ENCODE measurements at places on chromosomes 7 and 10.

DNA sequence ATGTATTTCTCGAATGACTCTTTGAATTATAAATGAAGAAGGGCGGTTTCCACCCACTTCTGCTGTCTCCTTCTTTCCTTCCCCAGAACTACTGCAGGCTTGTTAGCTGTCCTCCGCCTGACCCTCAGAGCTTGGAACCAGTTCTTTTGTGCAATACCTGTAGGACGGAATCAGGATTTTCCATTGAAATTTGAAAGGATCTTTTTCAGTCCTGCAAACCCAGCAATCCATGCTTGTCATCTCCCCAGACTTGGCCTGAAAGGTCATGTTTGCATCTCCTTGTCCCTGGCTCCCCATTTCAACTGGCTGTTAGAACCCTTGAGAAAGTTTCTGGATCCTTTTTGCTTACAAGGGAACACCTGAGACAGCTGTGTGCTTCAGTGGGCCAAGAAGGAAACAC lies 47.5 kb downstream of the PLCE1 start:
- no peak for DNase-seq

- no peak for DNase-seq
Measured at GRCh38 chr10:103197174-103197573, 4.1 kb upstream of the NT5C2 start.

GRCh38 chr7:80127412-80128160 lies 7.0 kb upstream of the GNAI1 start:
- no peak for DNase-seq

- no peak for DNase-seq
Measured at GRCh38 chr10:103473261-103473671, 5.8 kb downstream of the CALHM3 start.

GRCh38 chr7:146826329-146826728 lies 709.7 kb downstream of the CNTNAP2 start:
- DNase-seq = no peak

- no peak for DNase-seq
Measured at GRCh38 chr7:113321201-113321600, 202.8 kb upstream of the SMIM30 start.

DNA sequence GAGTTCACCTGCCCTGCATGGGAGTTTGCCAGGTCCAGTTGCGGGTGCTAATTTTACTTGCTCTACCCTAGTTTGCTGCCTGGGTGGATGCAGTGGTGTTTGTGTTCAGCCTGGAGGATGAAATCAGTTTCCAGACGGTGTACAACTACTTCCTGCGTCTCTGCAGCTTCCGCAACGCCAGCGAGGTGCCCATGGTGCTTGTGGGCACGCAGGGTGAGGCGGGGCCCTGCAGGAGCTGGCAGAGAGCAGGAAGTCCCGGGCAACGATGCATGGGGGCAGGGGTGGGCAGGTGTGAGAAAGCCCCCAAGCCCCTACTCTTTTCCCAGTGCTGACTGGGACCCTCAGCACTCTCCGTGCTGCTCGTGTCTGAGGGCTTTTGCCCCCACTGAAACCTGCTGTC lies 31.3 kb downstream of the AGAP3 start:
- peak; percentile 35 for DNase-seq

GRCh38 chr7:118305671-118306070 lies 81.2 kb downstream of the ANKRD7 start:
- DNase-seq = no peak

GRCh38 chr10:18216482-18216881 lies 76.3 kb downstream of the CACNB2 start:
- DNase-seq = no peak

GRCh38 chr10:121605708-121606107 lies 7.5 kb upstream of the FGFR2 start:
- DNase-seq = no peak

DNA sequence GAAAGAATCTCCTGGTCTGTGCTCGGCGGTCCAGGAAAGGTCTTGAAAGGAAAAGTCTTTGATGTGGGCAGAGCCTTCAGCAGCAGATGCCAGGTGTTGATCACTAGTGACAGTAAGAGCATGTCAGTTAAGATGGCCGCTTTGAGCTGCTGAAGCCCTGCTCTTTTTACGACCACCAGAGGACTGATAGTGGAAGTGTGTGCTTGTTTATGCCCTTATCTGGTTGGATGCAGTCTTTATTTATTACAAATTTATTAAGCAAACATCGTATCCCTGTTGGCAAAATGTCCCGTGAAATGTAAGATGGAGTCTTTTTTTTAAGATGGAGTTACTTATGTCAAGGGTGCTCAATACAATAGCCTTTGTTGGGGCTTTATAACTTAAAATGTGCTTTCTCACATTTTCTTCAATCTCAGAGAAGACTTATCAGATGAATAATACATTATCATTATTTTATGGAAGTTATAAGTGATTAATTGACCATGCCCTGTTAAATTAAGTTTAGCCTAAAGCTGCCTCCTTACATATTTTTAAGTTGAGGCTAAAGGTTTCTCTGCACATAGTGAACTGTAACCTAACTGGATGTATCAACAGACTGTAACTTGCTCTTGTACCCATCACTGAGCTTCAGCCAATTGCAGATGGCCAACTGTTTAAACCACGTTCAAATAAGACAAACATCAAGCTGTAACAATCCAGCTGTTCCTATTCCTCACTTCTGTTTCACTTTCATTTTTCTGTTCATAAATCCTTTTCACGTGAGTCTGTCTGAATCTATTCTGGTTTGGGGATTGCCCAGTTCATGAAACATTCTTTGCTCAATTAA lies 97.4 kb upstream of the PIK3CG start:
- no peak for DNase-seq

GRCh38 chr10:100928039-100928438 lies 15.3 kb downstream of the SLF2 start:
- no peak for DNase-seq

DNA sequence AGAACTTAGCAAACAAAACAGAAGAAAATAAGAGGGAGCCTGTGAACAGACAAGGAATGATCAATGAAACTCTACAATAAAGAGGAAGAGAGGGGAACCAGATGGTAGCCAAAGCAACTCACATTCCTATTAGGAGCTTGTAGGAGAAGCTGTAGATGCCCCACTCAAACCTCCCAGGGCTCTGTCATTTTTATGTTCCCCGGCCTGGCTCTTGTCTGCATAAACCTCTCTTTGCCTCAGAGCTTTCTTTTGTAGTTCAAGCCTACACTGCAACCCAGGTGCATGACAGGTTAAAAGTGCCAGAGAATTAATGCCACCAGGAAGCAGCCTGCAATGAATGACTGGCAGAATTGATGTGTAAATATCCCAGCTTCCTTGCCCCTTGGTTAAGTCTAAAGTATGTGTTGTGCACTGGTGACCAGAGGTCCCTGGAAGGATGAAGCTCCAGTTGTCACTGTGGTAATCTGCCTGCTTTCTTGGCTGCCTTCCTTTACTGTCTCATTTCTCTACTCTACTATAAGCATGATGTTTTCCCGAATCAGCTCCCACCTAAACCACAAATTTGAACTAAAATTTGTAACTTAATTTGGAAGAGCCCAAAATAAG lies 40.4 kb downstream of the HDAC9 start:
- no peak for DNase-seq

GRCh38 chr10:129030996-129031843 lies 435.8 kb upstream of the MGMT start:
- DNase-seq = peak; percentile 6

GRCh38 chr7:151452680-151453325 lies 12.9 kb upstream of the CRYGN start:
- no peak for DNase-seq

DNA sequence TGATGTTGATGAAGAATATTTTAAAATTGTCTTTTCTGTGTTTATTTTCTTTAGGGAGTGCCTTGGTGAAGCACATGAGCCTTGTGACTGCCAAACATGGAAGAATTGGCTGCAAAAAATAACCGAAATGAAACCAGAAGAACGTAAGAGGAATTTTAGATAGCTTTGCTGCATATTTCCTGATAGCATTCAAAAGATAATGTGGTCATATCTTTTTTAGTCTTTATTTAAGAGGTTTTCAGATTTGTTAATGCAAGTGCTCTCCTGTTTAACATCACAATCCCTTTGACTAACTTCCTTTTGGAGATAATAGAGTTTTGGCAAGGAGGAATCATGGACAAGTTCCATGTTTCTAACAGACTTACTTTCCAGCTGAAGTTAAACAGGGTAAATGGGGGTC lies 85.2 kb upstream of the GATAD1 start:
- no peak for DNase-seq

DNA sequence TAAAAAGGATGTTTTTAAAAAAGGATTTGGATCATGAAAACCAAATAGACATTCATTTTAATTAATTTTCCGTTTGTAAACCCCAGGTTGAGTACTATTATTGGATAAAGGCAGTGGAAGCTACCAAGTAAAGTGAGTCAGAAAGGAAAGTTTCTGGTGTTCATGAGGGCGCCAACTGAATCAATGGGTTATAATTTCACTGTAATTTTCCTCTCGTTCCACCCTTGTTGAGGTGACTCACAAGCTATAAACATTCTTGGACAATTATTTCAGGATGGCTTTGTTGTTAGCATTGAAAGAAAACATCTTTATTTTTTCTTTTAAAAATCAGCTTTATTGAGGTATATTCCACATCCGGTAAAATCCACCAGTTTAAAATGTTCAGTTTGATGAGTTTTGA lies 5.1 kb upstream of the FAM133B start:
- DNase-seq = no peak

DNA sequence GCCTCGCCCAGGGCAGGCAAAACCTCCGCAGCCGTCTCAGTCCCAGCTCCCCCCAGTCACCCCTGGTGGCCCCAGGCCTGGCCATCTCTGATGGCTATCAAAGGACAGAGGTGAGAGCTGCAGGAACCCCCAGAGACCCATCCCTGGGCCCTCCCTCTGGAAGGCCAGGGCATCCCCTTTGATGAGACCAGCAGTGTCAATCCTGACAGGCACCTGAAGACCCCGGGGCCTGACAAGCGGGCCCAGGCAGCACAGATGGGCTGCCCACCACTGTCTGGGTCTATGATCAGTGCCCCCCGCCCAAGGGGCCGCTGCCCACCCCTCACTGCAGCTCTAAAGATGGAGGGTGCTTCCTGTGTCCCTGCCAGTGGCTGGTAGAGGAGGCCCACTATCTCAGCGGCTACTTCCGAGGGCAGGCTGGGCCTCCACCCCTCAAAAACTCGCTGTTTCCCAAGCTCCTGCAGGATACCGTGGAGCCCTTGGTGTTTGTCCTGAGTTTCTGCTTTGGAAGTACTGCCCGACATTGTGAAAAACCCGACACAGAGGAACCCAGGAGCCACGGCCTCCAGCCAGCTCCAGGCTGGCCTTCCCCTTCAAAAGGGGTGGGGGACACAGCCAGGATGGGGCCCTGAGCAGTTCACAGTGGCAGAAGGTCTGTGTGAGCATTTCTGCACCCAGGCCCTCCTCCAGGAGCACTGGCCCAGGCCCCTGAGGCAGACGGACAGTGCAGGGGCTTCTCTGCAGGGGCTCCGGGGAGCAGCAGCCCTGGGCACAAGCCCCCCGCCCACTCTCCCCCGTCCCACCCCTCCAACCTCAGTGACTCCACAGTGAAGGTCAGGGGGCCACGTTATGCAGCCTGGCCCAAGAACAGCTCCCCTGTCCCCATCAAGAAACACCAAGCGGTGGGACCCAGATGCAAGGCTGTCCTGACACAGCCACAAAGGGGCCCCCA lies 99.2 kb downstream of the PDGFA start:
- no peak for DNase-seq

GRCh38 chr7:87627634-87627994 lies 584 bp upstream of the RUNDC3B start:
- DNase-seq = no peak

- no peak for DNase-seq
Measured at GRCh38 chr7:75762350-75762917, 9.6 kb downstream of the CCL26 start.

DNA sequence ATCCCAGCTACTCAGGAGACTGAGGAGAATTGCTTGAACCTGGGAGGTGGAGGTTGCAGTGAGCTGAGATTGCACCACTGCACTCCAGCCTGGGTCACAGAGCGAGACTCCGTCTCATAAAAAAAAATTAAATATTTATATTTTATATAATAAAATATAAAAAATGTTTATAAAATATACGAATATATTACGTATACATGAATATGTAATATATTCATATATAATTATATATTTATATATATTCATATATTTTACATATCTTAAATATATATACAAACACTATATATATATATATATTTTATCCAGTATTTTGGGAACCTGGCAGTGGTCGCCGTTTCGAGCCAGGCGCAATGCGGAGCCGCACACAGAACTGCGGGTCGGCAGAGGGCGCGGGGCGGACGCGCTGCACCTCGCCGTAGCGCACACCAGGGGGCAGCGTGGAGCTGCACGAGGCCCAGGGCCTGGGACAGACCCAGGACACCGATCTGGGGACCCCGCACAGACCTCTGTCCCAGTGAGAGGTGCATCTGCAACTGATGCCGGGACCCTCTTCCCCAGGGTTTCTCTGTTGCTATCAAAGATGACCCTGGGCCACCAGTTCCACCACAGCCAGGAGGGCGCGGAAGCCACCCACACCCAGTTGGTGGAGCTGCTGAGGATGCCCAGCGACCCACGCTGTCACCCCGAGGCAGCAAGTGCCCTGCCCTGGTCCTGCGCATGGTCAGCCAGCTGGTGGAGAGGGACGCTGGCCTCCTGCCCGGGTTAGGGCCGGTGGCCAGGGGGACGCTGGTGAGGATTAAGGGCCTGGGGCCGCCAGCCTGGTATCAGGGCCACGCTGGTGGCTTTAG lies 22.7 kb downstream of the AP5Z1 start:
- DNase-seq = peak; percentile 42

DNA sequence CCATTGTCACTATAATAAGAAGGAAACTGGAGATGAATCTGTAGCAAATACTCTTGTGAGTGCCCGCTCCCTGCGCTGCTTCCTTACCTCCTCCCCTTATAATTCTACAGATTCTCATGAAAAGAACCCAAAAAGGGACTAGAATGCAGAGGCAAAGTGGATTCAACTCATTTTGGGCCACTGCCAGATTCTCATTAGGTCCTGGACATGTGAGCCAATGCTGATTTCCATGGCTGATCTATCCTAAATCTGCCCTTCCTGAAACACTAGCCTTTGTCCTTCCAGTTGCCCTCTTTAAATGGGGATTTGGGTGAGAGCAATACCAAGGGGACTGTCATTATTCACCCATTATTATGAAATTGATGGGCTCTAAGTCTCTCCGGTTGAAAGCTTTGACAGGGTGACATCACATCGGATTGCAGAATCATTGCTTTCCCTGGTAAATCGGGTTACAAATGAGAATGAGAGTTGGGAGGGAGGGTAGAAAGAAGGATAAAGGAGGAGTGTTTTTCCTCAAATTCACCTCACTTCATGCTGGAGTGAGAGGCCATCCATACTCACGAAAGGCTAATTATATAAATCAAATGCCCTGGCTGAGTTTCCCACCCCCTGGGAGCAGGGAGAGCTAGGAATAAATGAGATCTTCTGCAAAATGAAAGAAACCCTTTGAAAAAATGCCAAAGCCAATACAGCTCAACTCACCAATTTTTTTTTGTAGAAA lies 37.5 kb downstream of the PTN start:
- no peak for DNase-seq

- no peak for DNase-seq
Measured at GRCh38 chr10:58943256-58943890, 233.1 kb upstream of the PHYHIPL start.

GRCh38 chr10:129962031-129962871 lies 1.8 kb downstream of the EBF3 start:
- DNase-seq = no peak

- no peak for DNase-seq
Measured at GRCh38 chr7:18345641-18346234, 149.8 kb upstream of the HDAC9 start.

- DNase-seq = no peak
Measured at GRCh38 chr7:151920488-151920887, 35.8 kb upstream of the GALNTL5 start.

Measured in activated T-helper 1 cell treated with Interleukin-2 at 50 U/mL for 16 hours (primary cell).